ENCODE measurements at places on chromosomes 16 and 17.
A peak's percentile ranks its signal among the peaks of the same experiment; 100 is the strongest.

- DNase-seq: no peak
These were observed 3.8 kb downstream of the AXIN2 start for GRCh38 chr17:65557349-65558310.

DNA sequence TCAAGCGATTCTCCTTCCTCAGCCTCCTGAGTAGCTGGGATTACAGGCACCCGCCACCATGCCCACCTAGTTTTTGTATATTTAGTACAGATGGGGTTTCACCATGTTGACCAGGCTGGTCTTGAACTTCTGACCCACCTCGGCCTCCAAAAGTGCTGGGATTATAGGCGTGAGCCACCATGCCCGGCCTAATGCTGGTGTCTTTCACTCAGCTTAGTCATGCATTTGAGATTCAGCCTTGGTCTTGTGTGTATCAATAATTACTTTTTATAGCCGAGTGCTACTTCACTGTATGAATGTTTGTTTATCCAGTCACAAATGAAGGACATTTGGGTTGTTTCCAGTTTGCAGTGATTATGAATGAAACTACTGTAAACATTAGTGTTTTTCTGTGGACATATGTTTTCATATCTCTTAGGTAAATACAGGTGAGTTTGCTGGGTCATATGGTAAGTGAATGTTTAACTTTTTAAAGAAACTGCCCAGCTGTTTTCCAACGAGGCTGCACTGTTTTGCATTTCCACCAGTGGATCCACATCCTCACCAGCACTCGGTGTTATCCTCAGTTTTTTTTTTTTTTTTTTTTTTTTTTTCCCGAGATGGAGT lies 11.0 kb upstream of the PLCG2 start:
- no peak for DNase-seq

- DNase-seq: no peak
These were observed 480 bp downstream of the MRPS7 start for GRCh38 chr17:75262112-75262606.

- DNase-seq: no peak
These were observed 10.6 kb upstream of the SEPHS2 start for GRCh38 chr16:30456302-30456701.

DNA sequence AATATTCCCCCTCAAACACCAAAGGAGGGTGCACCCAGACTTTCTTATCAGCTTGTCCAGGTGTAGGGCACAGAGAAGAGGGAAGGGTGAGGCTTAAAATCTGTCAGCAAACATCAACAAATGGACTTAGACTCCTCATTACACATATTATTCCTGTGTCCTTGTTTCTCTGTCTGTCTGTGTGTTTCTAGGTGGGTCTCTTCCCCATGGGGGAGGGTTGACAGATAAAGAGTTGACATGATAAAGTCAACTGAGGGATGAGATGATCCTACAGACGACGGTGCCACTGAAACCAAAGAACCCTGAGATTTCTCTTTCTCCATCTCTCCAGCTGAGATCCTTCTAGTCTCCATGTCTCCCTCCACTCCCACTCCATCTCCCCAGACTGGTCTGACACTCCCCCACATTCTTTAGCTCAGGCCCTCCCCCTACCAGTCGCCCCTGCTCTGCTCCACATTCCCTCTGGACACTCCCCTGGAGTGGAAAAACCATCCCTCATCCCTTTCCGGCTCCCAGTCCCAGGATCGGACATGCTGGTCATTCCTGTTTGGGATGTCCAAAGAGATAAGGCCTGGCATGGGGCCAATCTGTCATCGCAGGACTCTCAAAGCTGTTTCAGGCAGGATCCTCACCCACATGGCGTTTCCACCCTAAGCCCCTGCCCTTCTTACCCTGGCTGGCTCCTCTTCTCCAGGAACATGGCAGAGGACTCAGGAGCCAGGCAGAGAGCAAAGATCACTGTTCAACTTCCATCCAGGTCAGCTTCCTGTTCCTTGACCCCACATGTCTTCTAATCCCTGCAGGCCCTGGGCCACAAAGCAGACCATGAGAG lies 2.9 kb upstream of the ITGA3 start:
- no peak for DNase-seq

DNA sequence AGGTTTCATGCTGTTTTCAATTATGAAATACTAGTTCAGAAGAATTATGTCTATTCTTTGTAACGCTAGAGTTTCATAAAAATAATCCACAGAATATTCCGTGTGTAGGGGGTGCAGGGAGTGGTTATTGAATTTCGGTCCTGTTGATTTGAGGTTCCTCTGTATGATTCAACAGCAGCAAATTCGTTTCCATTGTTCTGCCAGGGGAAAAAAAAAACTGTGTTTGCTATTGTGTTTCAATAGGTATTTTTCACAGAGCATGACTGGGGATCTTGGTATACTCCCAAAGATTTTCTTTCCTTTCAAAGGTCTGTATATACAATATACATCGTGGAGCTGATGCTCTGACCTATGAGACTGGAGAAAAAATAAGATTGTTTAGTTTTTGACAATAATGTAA lies 15.8 kb downstream of the SHISA9 start:
- DNase-seq: no peak

DNA sequence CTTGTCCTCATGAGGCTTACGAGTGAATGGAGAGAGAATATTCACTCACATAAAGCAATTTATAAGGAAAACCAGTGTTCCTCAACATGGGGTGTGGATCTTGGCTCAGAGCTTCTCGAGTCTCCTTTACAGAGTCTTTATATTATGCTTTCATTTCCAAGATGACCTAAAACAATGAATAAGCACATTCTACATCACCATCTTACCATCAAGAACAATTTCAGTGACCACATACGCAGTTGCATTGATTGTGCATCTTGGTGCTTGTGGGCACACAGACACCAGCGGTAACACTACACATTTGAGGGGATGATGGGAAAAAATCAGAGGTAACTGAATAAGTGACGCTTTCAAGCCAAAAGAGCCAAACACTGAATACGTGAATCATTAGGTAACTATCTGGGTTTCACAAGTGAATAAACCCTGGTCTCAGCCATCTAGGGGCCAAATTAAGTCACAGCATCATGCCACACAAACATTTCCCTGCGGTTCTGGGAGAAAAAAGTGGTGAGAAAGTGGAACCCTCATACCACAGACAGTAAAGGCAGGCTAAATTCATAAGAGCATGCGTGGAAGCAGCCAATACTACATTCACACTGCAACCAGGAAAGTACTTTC lies 9.4 kb downstream of the CWC25 start:
- peak; percentile 13 for DNase-seq

- DNase-seq: no peak
These were observed 19.5 kb downstream of the ANKRD40 start for GRCh38 chr17:50688245-50688644.

DNA sequence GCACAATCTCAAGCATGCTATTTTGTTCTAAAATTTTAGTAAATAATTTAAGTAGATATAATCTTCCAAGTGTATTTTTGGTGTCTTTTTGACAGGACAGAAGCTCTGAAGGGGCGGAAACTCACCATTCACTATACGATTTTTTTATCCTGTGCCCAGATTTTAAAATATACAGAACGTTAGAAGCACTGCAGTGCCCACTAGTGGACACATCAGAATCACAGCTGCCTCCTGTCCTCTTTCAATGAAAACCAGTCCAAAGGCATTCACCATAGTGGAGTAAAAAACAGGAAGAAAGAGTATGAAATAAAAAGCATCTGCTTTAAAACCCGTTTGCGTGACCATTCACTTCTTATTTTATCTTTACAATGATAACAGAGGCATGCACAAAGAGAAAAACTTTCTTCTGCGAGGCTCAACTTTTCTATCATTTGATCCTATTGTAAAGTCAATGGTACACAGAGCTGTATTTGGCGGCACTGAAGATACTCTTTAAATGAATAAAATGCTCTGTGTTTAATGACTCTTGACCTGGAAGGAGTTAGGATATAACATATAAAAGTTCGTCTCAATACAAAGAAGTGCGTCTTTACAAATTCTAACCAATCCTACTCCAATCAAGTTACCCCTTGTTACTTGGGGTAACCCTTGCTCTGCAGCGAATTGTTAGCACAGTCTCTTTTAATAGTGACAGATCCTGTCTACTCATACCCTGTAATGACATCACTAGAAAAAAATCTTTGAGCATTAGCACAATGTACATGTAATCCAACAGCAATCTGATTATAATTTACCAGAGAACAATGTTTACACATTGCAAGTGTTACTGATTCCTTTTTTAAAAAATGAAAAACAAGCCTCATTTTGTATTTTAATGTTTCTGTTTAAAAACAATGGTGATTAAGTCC lies 339.8 kb upstream of the PSMD7 start:
- DNase-seq: peak; percentile 6

DNA sequence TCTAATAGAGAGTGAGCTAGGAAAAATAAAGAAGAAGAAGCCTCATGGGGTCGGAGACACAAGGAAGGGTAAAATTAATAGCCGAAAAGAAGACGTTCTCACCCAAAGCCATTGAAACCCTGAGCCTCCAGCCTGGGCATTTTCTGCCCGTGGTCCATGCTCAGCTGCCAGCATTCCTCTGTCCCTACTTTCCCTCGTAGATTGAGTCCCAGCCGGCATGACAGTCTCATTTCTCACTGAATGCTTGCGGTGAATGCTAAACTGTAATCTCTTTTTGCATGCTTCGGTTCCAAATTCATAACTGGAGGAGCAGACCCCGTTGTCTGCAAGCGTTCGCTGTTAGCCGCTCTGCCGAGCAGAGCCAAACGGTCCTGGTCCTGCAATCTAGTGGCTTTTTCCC lies 54.0 kb upstream of the COX10 start:
- no peak for DNase-seq

DNA sequence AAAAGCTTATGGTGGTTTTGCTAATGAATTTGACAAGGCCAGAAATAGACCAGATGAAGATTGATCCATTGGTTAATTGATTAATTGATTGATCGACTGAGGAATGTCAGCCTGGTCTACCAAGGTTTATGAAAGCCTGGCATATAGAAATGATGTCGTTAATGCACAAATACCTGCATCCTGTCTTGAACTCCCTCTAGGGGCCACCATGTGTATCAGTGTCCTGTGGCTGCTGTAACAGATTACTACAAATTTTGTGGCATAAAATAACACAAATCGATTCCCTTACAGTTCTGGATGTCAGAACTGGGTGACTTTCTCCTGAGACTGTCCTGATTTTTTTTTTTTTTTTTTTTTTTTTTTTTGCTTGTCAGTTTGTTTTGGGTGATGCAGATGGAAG lies 553.2 kb downstream of the MAF start:
- DNase-seq: no peak

GRCh38 chr16:15457958-15458357 lies 23.6 kb downstream of the BMERB1 start:
- no peak for DNase-seq

GRCh38 chr17:40322358-40323315 lies 13.7 kb downstream of the RARA start:
- DNase-seq: peak; percentile 74

- no peak for DNase-seq
These were observed 90.3 kb upstream of the MPHOSPH6 start for GRCh38 chr16:82260212-82260795.

DNA sequence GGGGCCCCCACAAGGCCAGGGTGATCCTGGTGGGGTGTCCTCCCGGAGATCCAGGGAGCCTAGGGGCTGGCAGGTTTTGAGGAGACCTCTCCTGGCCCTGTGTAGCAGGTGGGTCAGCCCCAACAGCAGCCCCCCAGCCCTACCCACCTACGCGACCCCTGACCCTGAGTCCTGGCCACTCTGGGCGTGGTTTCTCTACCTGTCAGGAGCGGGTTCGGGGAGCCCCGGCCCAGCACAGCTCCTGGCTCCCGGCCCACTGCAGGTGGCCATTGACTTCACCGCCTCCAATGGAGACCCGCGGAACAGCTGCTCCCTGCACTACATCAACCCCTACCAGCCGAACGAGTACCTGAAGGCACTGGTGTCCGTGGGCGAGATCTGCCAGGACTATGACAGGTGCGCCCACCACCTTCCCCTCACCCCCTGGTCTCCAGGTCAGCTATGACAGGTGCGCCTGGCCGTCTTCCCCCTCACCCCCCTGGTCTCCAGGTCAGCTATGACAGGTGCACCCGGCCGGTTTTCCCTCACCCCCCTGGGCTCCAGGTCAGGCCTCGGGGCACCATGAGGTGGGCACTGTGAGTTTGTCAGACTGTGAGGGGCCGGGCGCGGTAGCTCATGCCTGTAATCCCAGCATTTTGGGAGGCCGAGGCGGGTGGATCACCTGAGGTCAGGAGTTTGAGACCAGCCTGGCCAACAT lies 13.0 kb downstream of the CPNE7 start:
- DNase-seq: no peak

Data from stimulated activated CD4-positive, alpha-beta T cell treated with anti-CD3 and anti-CD28 coated beads, Interleukin-12 subunit alpha, Interleukin-12 subunit beta, amount 100 ng/mL, for 48 hours (primary cell).